ENCODE measurements at places on chromosomes 12 and 14.
A peak's percentile ranks its signal among the peaks of the same experiment; 100 is the strongest.

DNA sequence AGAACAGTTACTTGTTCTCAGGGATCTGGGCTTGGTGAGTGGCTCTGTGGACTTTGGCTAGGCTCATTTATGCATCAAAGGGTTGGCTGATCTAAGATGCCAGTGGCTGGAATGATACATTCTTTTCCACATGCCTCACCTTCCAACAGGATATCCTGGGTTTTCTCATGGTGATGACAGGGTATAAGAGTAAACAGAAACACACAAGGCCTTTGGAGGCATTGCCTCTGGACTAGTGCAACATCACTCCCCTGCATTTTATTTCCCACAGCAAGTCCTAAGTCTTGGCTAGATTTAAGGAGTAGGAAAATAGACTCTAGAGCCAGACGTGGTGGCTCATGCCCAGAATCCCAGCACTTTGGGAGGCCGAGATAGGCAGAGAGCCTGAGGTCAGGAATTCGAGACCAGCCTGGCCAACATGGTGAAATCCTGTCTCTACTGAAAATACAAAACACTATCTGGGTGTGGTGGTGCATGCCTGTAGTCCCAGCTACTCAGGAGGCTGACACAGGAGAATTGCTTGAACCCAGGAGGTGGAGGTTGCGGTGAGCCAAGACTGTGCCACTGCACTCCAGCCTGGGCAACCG, 47.9 kb downstream of the RPH3A start:
- DNase-seq: peak; percentile 87

DNA sequence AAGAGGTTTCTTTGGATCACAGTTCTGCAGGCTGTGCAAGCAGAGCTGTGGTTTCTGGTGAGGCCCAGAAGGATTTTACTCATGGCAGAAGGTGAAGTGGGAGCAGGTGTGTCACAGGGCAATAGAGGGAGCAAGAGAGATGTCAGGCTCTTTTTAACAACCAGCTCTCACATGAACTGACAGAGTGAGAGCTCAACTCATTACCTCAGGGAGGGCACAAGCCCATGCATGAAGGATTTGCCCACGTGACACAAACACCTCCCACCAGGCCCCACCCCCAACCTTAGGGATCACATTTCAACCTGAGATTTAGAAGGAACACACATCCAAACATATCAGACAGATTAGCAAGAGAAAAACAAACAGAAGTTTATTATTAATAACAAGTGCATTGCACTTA, 470.4 kb downstream of the GALC start:
- DNase-seq: no peak

GRCh38 chr14:36426836-36427235, 93.2 kb downstream of the NKX2-1 start:
- peak; percentile 1 for DNase-seq

DNA sequence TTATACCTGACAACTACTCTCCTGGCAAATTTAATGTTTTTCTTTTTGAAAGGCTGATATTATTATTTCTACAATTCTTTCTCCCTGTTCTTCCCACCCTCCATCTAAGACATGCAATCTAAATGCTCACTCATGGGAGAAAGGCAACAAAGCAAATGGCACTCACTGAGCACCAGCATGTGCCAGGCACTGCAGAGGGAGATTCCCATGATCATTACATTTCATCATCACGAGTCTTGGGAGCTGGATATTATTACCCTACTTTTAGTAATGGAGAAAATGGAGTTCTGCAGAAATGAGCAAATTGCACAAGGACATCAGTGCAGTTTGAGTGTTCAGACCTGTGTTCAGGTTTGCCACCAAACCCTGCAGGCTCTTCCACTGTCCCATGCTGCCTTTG, 27.9 kb downstream of the PPM1H start:
- no peak for DNase-seq

- no peak for DNase-seq
These were observed 47.1 kb upstream of the RERG start for GRCh38 chr12:15268309-15268708.

DNA sequence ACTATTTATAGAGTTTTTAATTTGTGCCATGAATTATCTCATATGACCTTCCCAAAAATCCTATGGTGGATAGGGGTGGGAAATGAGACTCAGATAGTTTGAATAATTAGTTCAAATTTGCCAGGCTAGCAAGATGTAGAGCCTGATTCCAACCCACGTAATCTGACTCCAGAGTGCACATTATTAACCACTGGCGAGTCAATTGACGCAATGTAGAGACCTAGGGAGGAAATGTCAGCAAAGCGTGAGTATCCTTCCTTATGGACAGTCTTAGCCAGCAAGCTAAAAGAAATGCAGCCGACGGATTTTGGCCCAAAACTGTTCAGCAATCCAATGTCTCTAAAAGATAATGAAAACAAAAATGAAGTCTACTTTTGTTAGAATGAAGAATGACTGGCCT, 193.3 kb upstream of the KRR1 start:
- DNase-seq: peak; percentile 85

DNA sequence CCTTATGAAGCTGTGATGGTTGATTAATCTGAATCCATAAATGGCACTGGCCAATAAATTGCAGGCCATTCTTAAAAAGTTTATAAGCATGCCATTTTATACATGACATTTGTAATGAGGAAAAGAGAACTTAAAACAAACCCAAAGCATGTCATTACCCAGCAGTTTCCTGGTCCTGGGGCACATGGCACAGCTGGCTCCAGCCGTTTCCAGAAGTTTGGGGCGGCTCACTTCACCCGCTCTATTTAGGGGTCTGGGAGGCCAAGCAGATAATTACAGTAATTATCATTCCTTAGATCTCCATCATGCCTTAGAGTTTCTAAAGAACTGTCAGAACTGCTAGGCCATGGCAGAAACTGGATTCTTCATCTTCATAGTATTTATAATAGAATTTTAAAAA, 6.4 kb downstream of the ADGRD1 start:
- no peak for DNase-seq

DNA sequence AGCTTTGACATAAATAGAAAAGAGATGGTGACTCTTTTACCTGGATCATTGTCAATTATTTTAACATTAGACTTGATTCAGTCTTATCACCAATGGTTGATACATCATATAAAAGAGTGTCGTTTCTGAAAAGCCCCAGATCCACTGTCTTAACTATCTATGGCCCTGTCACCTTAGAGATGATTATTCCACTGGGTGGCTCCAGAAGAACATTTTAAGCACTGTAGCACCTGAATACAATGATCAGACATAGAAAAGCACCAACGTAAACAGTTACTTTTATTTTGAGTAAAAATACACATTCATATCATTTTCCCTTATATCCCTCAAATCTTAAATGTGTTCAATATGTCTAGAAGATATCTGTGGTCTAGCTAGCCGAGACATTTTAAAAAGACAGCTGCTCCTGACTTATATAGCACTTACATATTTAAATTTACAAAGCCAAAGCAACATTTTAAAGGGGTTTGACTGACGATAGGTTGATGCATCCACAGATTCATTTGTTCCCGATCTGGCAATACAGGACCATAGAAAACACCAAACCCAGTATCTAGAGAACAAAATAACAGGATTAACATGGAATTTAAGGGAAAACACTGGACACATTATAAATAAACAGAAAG, 32.9 kb downstream of the TSPAN8 start:
- DNase-seq: no peak

DNA sequence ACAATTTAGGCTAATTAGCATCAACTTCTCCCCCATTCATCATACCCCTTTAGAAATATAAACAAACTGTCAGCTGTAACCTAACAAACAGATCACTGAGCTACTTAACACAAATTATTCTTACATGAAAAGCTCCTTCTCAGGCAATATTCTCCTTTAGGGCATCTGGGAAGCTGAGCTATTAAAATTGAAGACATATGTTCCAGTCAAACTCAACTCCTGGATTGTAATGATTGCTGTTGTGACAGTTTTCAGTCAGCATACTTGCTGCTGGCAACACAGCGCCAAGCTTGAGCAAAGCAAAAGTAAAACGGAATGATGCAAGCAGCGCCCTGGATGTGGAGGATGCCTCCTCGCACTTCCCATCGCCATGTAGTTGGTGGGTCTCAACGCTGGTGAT, 82.4 kb downstream of the SLC25A21 start:
- peak; percentile 10 for DNase-seq

DNA sequence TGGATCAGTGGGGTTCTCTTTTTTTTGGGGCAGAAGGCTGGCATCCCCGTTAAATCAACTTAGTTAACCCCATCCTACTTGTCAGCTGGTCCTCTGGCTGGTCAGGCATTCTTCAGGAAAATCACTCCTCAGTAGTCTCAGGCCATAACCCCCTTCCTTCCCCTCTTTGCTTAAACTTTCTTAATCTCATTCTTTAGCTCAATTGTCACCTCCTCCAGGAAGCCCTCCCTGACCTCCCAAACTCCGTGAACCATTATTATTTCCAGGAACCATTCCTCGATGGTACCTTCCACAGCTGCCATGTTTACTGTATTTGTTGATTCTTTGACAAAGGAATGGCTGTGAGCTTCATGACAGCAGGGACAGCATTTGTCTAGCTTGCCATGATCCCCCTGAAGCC, 72.5 kb upstream of the FBXO21 start:
- no peak for DNase-seq

All from fibroblast of lung (primary cell).